A549 (cell line): ENCODE measurements at places on chromosomes 12 and 14.

DNA sequence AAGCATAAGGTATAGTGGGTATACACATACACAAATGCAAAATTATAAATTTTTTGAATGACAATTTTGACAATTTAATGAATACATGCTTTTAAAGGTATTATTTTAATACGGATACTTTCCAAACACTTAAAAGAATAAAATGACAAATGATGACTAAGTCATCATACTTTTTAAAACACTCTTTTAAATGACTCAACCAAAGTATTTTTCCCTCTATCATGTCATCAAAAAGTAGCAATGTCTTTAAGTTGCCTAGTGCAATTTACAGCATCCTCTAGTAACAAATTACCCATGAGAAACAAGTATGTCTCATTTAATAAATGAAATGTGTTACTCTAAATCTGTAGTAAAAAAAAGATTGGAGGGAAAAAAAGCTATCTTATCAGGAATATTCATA, 73.3 kb downstream of the RPS6KA5 start:
- DNase-seq = no peak

- no peak for DNase-seq
Observed at GRCh38 chr14:42490536-42490935, 883.9 kb downstream of the LRFN5 start.

- DNase-seq = no peak
Observed at GRCh38 chr12:3998968-3999792, 126.0 kb upstream of the PARP11 start.

DNA sequence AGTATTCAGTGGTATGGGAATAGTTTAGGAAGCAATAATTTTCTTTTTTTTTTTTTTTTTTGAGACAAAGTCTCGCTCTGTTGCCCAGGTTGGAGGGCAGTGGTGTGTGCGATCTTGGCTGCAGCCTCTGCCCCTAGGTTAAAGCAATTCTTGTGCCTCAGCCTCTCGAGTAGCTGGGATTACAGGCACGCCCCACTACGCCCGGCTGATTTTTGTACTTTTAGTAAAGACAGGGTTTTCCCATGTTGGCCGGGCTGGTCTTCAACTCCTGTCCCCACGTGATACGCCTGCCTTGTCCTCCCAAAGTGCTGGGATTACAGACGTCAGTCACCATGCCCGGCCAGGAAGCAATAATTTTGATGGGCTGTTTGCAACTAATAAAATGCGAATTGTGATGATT, 62.1 kb downstream of the ATG14 start:
- DNase-seq = no peak

DNA sequence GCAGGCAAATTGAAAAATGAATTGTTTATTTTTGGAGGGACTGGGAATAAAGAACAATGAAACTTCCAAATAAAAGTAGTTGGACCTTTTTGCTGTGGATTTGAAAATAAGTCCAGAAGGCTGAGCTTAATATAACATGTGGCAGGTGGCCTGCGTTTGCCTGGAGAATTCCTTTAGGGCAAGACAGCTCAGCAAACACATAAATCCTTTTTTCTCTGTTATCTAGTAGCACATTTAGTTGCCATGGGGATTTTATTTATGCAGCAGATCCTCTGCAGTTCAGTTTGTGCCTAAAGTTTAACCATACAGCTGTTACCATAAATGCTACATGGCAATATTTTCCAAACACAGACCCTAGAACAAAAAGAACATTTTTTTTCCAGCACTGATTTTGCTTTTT, 180.0 kb downstream of the NPAS3 start:
- no peak for DNase-seq

GRCh38 chr12:22551624-22552023, 7.3 kb upstream of the C2CD5 start:
- no peak for DNase-seq

GRCh38 chr12:29879606-29880308, 96.0 kb upstream of the TMTC1 start:
- DNase-seq = no peak

DNA sequence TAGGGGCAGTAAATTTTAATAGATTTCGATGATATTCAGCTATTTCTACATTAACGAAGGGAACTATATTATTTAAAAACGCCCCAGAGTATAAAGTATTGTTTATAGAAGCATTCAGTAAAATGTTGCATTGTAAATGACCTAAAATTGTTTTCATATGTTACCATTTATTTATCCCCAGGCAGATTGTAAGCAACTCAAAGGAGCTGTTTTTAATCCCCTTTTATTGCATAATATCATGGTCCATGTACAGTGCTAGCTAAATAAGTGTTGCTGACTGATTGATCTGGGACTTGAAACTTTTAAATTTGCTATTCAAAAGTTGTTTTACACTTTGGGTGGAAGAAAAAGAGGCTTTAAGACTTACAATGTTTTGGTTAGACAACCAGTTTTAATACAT, 199.0 kb upstream of the SLC38A2 start:
- no peak for DNase-seq

DNA sequence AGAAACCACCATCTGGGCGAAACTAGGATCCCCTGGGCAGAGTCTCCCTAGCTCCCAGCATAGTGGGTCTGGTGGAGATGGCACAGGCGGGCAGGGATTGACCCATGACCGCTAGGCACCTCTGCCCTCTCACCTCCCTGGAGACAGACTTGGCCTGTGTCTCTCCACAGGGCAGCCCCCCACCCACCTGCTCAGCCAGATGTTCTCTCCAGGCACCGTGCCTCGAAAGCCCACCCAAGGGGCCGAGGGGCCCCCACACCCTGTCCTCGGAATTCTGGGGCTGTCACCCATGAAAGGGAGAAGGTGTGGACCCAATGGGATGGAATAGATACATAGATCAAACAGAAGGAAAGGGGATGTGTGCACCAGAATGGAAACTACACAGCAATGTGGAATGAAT, 229.1 kb upstream of the RTL1 start:
- no peak for DNase-seq
